ENCODE measurements at places on chromosomes 4 and X.

DNA sequence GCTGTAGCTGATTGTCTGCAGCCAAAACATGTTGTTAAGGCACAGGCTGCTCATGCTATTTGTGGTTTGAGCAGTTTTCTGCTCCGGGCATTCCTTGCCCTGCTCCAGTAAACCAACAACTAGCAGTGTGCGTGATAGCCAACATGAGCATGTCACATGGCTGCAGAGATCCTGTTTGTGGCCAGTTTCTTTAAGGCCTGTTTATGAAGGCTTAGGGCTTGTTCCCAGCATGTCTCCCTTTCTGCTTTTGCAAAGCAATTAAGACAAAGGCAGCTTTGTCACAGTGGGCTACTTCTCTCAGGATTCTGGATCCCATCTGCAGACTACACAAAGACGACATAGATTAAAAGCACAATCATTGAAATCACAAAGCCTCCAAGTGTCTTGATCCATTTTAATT is 160.5 kb downstream of the ZNF518B start:
- no peak for DNase-seq

DNA sequence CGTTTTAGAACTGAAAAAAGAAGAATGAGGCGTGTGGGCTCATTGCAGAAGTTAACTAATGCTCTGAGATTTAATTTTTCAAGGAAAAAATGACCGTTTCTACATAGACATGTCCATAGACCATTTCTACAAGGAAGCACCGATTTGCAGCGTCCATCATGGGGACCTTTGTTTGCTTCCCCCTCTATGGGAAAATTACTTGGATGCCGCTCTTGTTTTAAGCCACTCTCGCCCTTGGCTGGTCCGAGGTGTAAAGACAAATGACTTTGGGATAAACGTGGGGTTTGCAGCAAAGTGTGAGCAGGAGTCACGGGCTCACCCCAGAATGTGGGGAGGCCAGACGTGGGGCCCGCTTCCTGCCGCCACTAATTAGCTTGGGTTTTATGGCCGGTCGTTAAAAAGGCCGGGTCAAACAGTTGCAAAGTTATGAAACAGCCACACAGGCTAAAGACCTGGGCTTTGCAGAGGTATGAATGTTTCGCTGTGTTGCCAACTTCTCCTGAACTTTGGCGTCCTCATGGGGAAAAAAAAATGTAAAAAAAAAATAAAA is 235.9 kb downstream of the SHOX start:
- no peak for DNase-seq

DNA sequence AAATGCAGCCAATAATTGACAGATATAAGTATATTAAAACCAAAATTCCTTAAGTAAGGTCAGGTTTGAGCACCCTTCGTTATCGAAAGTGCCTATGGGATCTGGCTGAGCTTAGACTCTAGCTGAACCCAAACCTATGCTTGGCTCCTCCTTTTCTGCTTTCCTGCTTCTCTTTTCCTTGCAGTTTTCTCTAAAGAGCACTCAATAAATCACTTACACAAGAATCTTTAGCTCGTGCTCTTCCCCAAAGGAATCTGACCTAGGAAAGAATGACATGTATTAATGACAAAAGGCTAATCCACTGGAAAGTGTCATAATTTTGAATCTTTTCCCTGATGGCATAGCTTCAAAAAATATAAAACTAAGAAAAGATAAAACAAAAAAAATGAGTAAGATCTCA is 282.7 kb downstream of the DKK2 start:
- no peak for DNase-seq

GRCh38 chr4:182826391-182826790 is 90.8 kb downstream of the DCTD start:
- DNase-seq = no peak

- peak; percentile 6 for DNase-seq
Measured at GRCh38 chrX:68114573-68115129, 318.6 kb downstream of the OPHN1 start.

GRCh38 chr4:70895405-70895804 is 6.8 kb upstream of the MOB1B start:
- no peak for DNase-seq

DNA sequence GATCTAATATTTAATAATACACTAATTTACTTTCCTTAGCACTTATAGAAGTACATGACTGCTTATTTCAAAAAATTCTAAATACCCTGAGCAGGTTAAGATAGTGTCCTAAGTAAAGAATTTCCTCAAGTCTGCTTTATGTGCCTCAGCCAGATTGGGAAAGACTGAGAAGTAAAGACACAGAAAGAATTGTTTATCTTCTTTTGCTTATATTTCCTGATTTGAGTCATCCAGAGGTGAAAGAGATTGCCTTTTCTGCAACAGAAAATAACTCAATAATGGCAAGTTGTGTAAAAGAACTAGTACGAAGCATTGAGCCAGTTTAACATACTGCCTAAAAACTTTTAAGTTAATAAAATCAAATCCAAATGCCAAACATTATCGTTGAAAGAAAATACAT is 45.0 kb downstream of the NAF1 start:
- DNase-seq = no peak

DNA sequence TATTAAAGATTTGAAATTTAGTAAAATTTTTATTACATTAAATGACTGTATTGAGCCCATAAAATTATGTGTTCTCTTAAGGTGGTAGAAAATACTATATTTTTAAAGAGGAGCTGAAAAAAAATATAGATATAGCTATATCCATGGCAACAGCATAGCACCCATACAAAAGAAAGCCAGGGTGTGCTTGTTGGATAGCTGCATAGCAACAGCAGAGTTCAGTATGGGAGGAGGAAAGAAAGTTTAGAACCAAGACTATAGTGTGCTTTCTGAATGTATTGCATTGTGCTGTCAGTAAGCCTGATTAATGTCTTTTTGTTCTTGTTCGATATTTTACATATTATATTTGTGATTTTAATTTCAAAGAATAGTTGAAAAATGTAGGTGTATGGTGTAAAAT is 78.4 kb downstream of the GRID2 start:
- no peak for DNase-seq

GRCh38 chr4:28469387-28469786 is 1608.7 kb downstream of the STIM2 start:
- DNase-seq = no peak

- no peak for DNase-seq
Measured at GRCh38 chr4:109072595-109072994, 229.9 kb downstream of the COL25A1 start.

GRCh38 chrX:144810539-144810938 is 436.8 kb upstream of the SPANXN1 start:
- DNase-seq = no peak

- no peak for DNase-seq
Measured at GRCh38 chr4:1588306-1588705, 95.8 kb downstream of the FAM53A start.

DNA sequence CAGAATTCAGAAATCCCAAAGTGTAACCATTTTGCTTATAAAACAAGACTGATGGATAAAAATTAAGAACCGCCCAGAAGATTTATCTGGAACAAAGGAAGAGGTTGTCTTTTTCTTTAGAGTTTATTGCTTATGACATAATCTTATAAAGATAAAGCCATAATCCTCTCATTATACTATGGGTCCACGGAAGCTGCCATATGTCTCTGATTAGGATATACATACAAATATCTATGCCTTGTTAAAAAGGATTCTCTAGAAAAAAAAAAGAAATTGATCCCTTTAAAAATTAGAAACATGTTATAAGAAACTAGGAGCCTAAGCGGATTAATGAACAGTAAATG is 70.5 kb downstream of the RELL1 start:
- DNase-seq = no peak

- DNase-seq = no peak
Measured at GRCh38 chr4:184643731-184644130, 5.5 kb downstream of the CASP3 start.

DNA sequence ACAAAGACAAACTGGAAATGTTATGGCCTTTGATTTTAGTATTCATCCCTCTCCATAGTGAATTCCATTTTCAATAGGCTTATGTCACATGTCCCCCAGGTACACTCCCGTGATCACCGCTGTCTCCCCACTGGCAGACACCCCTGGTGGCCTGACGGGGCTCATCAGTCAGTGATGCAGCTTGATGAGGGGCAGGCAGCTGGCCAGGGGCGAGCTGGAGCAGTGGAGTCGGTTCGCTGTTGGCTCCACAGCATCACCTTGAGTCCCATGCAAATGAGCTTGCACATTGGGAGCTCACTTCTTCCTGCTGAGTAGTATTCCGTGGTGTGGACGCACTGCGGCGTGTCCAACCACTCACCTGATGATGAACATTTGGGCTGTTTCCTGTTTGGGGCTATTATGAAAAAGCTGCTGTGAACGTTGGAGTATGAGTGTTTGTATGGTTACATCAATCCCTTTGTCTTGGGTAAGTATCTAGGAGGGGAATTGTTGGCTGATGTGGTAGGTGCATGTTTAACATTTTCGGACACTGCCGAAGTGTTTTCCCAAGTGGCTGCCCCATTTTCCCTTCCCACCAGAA is 5.2 kb downstream of the TREX2 start:
- DNase-seq = no peak

- DNase-seq = no peak
Measured at GRCh38 chrX:74922922-74923543, 2.2 kb downstream of the NEXMIF start.

DNA sequence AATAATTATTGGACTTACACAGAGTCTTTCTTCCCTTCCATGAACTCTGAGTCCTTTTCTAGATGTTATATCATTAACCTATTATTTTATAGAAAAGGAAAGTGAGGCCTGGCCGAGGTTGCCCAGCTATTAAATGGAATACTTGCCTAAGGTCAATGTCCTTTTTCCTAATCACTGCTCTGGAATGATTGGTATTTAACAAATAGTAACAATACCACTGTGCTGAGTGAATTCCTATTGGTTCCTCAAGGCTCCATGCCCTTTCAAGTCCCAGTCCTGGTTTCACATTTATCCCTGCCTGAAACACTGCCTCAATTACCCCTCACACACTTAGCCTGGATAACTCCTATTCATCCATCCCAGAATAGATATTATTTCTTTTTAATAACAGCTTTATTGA is 6.2 kb downstream of the TCEAL9 start:
- DNase-seq = no peak

GRCh38 chrX:54785901-54786300 is 12.2 kb downstream of the ITIH6 start:
- DNase-seq = no peak

DNA sequence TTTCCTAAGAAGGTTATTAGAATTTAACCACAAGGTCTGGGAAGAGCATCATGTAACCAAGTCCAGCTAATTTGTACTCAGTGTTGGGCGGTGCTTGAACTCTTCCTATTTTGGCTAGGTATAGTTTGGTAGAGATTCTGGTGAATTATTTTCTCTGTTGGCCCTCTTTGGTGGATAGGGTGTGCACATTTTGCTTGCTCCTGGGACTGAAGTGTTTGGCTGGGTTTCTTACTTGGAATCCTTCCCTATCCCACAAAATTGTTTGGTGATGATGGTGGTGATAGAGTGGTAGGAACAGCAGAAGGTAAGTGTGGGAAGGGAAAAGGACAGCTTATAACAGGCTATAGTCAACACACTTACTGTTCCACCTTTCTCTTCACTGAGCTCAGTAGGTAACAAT is 194.8 kb upstream of the GPC4 start:
- DNase-seq = no peak

GRCh38 chrX:94721386-94721785 is 1047.4 kb downstream of the FAM133A start:
- DNase-seq = no peak

DNA sequence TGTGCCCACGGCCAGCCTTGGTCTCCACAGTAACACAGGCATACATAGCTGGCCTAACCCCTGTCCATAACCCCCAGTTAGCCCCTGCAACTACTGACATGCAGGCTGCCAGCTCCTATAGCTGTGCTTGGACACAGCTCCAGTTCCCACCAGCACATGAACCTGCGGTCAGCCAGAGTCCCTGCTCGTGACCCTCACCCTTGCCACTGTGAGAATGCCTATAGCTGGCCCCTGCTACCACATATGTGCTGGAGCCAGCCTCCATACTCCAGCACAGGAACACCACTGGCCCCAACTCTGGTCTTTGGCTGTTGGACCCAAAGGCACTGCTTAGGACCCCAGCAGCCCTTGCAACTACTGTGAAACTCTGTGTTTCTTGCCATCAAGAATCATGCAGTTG is 930.9 kb downstream of the ADGRL3 start:
- no peak for DNase-seq

GRCh38 chrX:6810776-6811175 is 275.9 kb upstream of the VCX3A start:
- no peak for DNase-seq

DNA sequence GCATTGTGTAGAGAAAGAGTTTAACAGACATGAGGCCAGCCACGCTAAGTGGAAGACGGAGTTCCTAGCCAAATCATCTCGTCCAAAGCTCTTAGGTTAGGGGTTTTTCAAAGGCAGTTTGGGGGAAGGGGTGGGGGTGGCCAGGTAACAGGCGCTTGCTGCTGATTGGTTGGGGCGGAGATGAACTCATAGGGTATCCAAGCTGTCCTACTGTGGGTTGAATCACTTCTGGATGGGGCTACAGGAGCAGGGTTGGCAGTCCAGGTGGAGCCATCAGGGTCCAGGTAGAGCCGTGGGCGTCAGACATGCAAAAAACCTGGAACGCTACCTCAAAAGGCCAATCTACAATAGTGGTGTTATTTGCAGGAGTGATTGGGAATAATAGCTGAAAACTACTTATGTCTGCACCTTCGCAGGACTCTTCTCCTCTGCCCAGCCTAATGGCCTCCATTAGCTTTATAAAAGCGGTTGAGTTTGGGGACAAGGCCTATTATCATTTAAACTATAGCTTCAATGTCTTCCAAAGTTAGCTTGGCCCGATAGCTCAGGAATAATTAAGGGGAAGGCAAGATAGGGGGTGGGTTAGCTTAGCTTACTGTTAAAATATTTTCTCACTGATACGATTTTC is 579.6 kb downstream of the NLGN4X start:
- no peak for DNase-seq

GRCh38 chrX:28719620-28720019 is 132.4 kb downstream of the IL1RAPL1 start:
- DNase-seq = no peak

DNA sequence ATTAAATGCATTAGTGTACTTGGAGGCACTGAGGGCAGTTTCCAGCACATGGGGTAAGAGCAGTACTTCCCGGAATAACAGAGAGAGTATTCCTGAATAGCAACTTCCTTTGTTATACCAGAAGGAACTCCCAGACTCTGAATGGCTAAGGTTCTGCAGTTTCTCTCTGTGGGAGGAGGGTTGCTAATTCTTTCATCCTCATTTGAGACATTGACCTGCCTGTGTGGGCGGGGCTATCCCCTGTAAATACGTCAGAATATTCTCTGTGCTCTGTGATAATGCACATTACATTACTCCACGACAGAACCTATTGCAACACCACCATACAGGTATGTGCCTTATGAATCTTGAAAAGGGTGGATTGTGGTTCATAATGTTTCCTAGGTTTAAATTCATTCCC is 52.7 kb downstream of the SPINK2 start:
- no peak for DNase-seq

GRCh38 chr4:56684320-56685050 is 3.4 kb upstream of the HOPX start:
- no peak for DNase-seq

DNA sequence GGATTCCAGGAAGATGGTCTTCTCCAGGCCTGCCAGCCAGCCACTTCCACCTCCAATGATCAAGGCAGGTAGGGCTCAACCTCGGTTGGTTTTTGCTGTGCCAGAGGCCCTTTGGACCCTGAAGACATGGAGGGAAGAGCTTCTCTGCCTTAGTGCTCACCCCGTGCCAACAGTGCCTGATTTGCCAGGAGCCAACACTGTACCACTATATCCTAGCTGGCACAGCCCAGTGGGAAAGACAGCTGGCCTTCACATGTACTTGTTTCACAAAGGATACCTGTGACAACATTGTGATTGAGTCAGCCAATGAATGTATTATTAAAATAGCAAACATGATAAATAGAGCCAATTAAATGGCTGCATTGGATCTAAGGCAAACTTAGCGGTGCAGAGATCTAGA is 51.9 kb upstream of the PRPS1 start:
- DNase-seq = no peak
